ENCODE measurements at places on chromosomes 5 and 9.
A peak's percentile ranks its signal among the peaks of the same experiment; 100 is the strongest.

DNA sequence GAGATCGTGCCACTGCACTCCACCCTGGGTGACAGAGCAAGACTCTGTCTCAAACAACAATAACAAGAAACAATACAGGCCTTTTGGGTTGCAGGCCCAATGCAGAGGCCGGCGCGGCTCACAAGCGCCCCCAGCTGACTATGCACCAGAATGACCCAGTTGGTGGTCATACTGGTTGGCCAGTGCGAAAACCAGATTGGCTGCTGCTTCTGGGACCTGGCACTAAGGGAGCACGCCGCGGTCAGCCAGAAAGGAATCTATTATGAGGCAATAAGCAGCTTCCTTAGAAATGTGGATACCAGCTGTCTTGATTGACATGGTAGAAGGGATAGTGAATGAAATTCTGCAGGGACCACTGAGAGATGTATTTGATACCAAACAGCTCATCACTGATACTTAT lies 35.0 kb downstream of the RANBP17 start:
- DNase-seq = no peak

GRCh38 chr5:168327019-168327421 lies 35.6 kb downstream of the WWC1 start:
- DNase-seq = no peak

GRCh38 chr9:88007291-88007650 lies 32.9 kb upstream of the CDK20 start:
- no peak for DNase-seq

DNA sequence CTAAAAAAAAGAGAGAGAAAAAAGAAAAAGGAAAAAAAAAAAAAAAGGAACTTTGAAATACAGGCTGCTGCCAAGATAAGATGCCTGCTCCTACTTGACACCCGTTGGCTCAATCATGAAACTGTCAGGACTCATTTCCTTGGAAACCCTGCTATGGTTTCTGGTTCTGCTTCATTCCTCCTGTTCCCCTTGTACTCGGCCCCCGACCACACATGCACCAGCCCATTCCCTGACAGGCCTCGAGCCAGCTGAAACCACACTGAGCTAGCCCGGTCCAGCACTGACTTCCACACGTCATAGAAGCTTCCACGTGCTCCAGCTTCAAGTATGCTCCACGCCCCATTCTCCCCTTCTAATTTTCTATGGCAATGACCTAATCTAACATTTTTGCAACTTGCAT lies 93.2 kb downstream of the MYO10 start:
- no peak for DNase-seq

- no peak for DNase-seq
Observed at GRCh38 chr5:66151030-66151429, 6.9 kb downstream of the SREK1 start.

- no peak for DNase-seq
Observed at GRCh38 chr5:30103052-30103451, 1090.4 kb upstream of the CDH6 start.

DNA sequence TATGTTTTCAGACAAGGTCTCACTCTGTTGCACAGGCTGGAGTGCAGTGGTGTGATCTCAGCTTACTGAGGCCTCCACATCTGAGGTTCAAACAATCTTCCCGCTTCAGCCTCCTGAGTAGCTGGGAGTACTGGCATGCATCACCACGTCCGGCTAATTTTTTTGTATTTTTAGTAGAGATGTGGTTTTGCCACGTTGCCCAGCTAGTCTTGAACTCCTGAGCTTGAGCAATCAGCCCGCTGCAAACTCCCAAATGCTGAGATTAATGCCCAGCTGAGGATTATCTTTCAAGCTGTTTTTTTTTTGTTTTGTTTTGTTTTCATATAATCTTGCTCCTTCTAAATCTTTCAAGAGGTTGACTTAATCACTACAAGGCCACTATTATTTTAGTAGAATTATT lies 47.3 kb upstream of the SLC28A3 start:
- DNase-seq = no peak

GRCh38 chr5:31981361-31981945 lies 192.7 kb downstream of the GOLPH3 start:
- no peak for DNase-seq

DNA sequence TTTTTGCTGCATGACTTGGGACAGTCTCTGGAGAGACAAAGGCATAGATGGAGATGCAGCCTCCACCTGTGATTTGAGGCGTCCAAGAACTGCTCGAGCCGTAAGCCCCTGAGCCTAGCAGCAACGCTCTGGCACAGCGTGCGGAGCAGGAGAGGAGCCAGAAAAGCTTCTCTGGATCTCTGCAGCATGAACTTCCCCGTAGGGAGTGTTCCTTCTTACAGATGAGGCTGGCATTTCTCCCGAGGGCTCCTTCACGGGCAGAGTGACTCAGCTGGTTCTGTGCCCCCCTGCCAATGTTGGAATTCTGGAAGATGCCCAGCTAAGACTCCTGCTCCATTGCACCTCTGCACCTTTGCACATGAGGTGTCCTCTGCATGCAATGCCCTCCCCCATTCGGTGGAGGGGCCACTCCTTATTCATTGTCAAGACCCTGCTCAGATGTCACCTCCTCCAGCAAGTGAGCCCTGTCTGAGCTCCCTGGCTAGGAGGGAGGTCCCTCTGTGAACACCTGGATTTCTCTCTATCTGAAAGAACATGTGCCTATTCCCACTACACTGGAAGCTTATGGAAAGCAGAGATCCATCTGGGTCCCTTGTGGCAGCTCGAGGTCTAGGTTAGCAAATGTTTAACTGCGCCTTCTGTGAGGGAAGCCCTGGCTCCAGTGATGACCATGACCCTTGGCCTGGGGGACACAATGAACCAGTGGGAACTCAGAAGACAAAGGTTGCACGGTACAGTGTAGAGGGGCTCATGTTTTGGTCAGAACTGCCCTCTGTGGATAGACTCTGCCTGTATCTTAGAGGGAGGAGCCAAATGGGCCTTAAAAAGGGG lies 39.6 kb downstream of the SH3PXD2B start:
- DNase-seq = no peak

- peak; percentile 33 for DNase-seq
Observed at GRCh38 chr9:21096172-21096900, 18.6 kb upstream of the IFNB1 start.
